Hematopoietic multipotent progenitor cell treated with erythropoietin and hydrocortisone succinate and interleukin-3 and kit ligand, for 8 days (in vitro differentiated cells): ENCODE measurements at places on chromosomes 2 and 18.
A peak's percentile ranks its signal among the peaks of the same experiment; 100 is the strongest.

- no peak for DNase-seq
These were observed 154.0 kb downstream of the SATB2 start for GRCh38 chr2:199303728-199304177.

DNA sequence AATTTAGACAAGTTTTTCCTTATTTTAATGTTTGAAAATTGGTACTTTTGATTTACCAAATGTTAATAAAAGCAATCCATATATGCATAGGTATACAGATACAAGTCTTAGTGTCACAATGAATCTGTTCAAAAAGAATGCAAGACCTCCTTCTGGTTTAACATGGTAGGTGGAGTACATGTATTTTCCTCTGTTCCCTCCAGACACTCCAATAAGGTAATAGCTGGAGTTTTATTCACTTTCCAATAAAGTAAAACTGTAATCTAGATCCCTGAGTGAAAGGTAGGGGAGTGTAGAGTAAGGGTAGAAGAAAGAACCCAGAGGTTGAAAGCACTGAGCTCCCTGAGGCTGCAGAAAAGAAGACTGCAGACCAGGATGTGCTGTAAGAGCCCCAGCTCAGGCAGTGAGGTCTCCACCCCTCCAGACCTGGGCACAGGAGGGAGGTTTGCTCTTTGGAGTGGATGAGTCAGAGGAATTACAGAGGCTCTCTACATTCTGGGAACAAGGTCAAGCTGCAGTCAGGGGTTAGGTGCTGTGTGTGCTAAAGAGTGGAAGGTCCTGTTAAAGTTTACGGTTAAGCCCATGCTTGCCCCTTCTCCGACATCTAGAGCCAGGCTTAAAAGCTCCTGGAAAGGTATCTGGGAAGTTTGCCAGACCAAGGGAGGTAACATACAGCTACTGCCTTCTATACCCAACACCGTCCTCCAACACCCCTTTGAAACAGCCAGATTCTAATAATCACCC is 27.6 kb upstream of the STAT1 start:
- no peak for DNase-seq

DNA sequence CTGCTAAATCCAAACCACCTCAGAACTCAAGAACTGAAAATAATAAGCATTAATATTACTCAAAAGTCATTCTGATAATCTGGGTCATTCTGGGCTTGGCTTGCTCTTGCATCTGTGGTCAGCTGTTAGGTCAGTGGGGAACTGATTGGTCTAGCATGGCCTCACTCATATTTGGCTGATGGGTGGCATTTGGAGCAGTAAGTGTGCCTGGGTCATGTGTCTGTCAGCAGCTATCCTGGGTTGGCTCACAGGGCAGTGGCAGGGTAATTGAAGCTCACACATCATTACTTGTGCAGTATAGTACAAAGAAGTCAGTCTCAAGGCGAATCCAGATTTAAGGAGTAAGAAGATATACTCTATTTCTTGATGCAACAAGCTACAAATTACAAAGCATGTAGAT is 9.6 kb downstream of the RPL37A start:
- DNase-seq: no peak

GRCh38 chr2:8457092-8457481 is 224.8 kb upstream of the ID2 start:
- DNase-seq: no peak

GRCh38 chr2:55365303-55365702 is 54.4 kb downstream of the CCDC88A start:
- DNase-seq: peak; percentile 56

- peak; percentile 91 for DNase-seq
These were observed 11.6 kb downstream of the CD28 start for GRCh38 chr2:203718087-203718486.

DNA sequence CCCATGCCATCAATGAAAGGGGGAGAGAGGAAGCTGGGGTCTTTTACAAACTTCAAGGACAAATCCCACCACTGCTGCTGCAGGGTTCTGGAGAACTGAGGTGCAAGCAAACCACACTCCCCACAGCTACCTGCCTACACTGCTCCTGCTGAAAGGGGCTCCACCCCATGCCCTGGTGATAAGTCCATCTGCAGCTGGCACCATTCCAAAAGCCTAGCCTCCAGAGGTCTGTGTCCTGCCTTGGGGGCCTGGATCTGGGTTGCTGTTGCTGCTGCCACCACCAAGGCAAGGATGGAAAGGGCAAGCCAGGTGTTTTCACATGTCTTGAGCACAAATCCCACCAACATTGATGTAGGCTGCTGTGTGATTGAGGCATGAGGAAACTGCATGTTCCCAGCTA is 97.4 kb upstream of the UBE2E3 start:
- DNase-seq: no peak

- no peak for DNase-seq
These were observed 436.3 kb downstream of the CMPK2 start for GRCh38 chr2:6429210-6429986.

- DNase-seq: peak; percentile 35
These were observed 721 bp downstream of the MCEE start for GRCh38 chr2:71129114-71129901.

DNA sequence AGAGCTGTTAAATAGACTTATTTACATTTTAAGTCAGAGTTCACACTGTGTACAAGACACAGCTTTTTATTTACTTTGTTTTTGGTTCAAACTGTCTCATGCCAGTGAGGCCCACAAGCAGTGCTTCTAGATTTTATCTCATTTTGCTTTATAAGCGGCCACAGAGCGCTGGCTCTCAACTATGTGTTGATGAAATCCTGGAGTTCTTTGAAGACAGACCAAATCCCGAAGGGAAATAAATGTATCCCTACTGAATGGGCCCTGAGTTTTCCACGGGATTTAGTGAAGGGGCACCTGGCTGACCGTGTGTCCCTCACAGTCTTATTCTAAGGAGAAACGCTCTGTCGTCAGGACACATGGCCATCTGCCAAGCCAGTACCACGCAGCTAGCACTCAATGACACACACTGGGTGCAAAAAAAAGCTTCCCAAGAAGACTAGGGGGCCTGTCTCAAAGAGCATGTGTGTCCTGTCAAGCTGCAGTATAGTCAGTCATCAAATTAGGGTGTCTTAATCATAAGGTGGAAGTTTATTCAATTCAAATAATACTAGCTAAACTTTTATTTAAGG is 23.4 kb downstream of the LYPD1 start:
- DNase-seq: no peak

DNA sequence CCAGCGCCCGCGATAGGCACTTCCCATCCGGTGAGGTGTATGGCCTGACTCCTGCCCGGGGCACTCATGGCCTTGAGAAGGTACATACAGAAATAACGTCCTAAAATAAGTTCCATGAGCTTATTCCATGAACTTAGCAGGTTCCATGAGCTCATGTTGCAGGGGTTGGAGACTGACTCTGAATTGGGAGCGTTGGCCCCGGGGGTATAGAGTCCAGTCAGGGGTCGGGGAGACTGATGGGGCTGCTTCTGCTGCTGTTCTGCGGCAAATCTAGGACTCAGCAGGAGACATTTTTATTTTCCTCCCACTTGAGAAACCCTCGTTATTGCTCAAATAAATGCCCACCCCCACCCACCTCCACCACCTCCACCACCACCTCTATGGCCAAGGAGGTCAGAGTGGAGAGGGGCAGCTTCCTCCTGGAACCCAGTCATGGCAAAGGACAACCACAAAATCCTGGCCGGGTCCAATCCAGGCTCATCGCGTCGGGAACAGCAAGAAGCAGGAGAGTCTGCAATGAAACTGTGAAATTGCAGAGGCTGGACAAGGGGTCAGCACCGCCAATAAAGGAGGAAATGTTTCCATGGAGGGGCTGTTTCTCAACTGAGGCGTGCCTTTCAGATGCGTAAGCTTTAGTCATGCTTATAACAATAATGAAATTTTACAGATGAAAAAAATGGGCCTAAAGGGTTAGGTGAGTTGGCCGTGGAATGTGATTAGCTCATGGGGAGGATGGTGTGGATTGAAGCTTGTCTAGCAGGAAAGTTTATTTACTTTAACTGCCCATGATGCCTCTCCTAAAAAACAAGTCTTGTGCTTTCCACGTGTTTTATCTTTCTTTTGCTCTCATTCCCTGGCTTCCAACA is 136.6 kb upstream of the ALKAL2 start:
- DNase-seq: no peak

- no peak for DNase-seq
These were observed 62.2 kb downstream of the KCNE4 start for GRCh38 chr2:223114170-223114569.

GRCh38 chr2:71694501-71695234 is 241.3 kb downstream of the DYSF start:
- DNase-seq: no peak
